ELF-1 (cell line): ENCODE measurements at places on chromosomes 5 and 9.
A peak's percentile ranks its signal among the peaks of the same experiment; 100 is the strongest.

GRCh38 chr9:129752900-129753729, at the start of gene PTGES:
Gene PTGES, minus strand, starts transcription at chr9:129753042. Its CDS starts 30 bp downstream, at chr9:129753012.
- peak; percentile 77 for DNase-seq

DNA sequence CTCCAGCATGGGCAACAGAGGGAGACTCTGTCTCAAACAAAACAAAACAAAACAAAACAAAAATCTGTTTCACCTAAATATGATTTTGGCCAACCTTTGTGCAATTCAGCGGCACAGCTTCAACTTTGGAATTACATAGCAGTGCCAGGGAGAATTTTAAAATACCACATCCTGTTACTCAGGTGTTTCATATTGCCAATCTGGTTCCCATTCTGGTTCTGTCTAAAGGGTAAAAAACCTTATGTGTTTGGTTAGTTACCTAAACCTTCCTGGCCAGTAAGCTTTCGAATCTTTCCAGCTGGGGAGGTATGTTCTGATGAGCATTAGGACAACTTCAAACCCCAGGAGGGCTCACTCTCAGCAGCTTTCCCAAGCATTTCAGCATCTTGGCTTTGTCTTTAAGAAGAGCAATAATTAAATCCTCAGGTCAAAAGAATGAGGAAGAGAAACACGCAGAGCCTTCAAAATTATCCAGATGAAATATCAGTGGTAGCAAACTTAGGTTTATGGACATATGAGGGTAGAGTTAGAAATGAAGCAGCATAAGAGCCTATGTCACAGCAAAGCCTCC, 2.7 kb downstream of the DAB2 start:
- no peak for DNase-seq

GRCh38 chr9:114082017-114082762, 4.1 kb upstream of the AMBP start:
- peak; percentile 88 for DNase-seq

DNA sequence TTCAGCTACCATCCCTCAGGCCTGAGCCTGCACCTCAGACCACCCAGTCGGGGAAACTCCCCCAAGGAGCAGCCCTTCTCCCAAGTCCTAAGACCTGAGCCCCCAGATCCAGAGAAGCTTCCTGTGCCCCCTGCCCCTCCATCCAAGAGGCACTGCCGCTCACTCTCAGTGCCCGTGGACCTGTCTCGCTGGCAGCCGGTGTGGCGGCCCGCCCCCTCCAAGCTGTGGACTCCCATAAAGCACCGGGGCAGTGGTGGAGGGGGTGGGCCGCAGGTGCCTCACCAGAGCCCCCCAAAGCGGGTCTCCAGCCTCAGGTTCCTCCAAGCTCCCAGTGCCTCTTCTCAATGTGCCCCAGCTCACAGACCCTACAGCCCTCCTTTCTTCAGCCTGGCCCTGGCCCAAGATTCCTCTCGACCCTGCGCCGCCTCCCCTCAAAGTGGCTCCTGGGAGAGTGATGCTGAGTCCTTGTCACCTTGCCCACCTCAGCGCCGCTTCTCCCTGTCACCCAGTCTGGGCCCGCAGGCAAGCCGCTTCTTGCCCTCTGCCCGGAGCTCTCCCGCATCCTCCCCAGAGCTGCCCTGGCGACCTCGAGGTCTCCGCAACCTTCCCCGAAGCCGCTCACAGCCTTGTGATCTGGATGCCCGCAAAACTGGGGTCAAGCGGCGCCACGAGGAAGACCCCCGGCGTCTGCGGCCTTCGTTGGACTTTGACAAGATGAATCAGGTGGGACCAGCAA, 7.0 kb downstream of the FAM53C start:
- no peak for DNase-seq

DNA sequence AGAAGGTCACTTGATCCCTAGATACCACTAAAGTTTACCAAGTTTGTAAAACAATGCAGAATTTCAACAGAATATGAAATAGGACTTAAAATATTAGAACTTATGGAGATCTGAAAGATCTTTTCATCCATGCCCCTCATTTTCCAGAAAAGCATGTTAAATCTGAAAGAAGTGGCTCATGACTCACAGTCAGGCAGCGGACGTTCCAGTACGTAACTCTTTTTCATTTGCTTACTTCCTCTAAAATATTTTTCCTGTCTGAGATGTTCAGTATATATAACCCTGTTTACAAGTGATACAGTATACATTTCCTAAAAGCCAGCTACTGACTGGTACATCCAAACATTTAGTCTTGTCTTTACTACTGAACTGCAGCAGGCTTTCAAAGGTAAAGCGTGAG, 22.3 kb downstream of the FBXW2 start:
- DNase-seq = no peak

- DNase-seq = no peak
Measured at GRCh38 chr5:142011572-142012185, 1.1 kb downstream of the GNPDA1 start.

DNA sequence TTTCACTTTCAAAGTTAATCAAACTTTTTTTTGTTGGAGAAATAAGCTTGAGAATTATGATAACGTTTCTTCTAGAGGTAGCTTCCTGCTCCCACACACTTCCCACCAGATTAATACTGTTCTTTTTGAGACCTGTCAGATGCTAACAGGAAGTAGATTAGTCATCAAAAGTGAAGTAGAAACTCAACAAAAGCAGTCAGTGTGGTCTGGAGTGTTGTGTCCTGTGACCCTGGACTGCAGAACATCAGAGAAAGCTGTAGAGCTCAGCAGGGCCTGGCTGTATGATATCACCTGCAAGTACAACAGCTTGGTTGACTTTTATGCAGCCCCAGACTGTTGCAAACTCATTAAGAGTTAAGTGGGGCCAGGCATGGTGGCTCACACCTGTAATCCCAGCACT, 495.7 kb upstream of the CYLC2 start:
- DNase-seq = no peak

- DNase-seq = no peak
Measured at GRCh38 chr9:133671371-133671770, 35.2 kb downstream of the DBH start.

GRCh38 chr5:100828898-100829356, 74.2 kb downstream of the ST8SIA4 start:
- no peak for DNase-seq

DNA sequence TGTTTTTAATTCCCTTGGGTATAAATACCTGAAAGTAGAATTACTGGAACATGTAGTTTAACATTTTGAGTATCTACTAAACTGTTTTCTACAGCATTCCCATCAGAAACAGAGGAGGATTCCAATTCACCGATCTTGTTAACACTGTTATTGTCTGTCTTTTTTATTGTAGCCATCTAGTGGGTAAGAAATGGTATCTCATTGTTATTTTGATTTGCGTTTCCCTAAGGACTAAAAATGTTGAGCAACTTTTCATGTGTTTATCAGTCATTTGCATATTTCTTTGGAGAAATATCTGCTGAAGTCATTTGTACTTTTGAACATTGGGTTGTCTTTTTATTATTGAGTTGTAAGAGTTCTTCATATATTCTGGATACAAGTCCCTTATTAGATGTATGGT, 135.2 kb upstream of the NFIL3 start:
- DNase-seq = no peak

GRCh38 chr5:20276061-20276958, 288.3 kb upstream of the CDH18 start:
- DNase-seq = peak; percentile 3

GRCh38 chr5:100690036-100690560, 154.9 kb downstream of the FAM174A start:
- DNase-seq = no peak
